ENCODE measurements at places on chromosomes 4 and X.

DNA sequence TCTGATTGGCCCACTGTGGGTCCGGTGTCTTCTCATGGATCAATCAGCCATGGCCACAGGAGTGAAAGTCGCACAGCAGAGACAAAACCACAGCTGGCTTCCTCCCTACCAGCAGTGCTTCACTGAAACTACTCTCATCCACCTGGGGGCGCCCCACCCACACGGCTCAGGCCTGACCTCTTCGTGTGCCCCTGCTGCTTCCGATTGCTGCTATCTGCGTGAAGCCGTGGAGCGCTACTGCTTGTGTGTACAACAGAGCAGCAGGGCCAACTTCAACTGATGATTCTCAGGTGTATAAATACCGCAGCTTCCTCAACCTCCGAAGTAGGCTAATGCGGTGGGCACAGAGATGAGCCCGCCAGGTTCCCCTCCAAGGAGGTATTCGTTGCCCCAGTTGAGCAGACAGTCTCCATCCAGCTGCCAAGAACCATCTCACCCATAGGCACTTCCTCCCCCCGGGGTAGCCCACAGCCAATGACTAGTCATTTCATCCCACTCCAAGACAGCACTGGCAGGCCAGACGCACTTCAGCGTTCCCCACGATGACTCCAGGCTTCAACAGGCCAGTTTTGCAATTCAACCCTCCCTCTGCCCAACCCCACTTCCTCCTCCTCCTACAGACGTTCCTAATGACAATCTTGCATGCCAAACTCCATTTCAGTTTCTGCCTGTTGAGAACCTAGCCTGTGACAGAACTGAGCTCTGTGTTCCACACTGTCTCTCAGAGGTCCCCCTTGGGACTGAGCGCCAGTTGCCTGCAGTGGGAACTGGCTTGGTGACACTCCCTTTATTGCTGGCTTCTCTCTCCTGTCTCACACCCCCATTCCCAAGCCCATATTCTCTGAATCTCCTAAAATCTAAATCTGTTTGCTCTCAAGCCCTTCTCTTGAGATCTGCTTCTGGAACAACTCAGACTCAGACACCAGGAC lies 41.3 kb upstream of the ATP6AP2 start:
- DNase-seq: peak; percentile 56

- DNase-seq: no peak
These were observed 68.0 kb downstream of the NFKB1 start for GRCh38 chr4:102569200-102569599.

GRCh38 chr4:145679991-145680455 lies at the start of gene C4orf51:
C4orf51 (plus strand) TSS chr4:145680146; CDS start chr4:145680204, 58 bp downstream.
- no peak for DNase-seq

- no peak for DNase-seq
These were observed 42.0 kb downstream of the FAM149A start for GRCh38 chr4:186146458-186146857.

GRCh38 chr4:100926039-100926717 lies 408.4 kb upstream of the EMCN start:
- DNase-seq: no peak

DNA sequence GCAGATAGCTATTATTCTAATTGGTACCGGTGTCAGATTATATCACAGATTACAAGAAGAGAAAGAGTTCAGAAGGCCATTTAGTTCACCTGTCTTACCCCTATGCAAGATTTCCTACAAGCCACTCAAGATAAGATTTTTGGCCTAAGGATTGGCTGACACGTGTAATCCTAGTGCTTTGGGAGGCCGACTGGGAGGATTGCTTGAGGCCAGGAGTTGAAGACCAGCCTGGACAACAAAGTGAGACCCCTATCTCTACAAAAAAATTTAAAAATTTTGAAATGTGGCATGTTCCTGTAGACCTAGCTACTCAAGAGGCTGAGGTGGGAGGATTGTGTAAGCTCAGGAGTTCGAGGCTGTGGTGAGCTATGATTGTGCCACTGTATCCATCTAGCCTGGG lies 77.1 kb upstream of the HPRT1 start:
- DNase-seq: no peak

GRCh38 chr4:896216-896615 lies 35.9 kb downstream of the GAK start:
- no peak for DNase-seq

DNA sequence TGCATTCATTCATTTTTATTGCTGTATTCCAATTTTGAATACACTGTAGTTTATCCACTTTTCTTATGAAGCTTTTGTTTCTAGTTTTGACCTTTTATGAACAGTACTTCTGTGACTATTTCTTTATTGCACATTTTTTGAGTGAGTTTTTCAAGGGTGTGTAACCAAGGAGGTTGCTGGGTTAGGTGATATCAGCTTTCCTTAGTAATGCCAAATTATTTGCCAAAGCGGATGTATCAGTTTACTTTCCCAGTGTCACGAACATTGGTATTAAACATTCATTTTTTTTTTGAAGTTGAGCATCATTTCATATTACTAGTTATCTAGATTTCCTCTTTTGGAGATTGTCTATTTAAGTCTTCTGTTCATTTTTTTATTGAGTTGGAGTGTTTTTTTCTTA lies 32.9 kb downstream of the STIM2 start:
- no peak for DNase-seq

- DNase-seq: no peak
These were observed 76.2 kb upstream of the CD99 start for GRCh38 chrX:2614911-2615310.

DNA sequence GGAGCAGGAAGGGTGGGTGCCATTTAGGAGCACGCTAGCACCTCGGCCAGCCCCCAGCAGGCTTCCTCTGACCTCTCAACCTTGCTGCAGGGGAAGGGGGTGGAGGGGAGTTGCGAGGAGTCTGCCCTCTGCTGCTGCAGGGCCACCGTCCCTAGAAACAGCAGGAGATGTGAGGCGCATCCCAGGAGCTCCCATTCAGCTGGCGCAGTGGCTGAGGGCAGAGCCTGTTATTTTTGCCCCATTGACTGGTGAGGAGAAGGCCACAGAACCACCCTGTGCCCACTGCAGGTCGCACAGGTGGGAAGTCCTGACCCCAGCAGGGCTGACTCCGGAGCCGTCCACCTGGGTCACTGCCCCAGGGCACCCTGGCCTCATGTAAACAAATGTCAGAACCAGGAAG lies 8.0 kb downstream of the PDE6B start:
- DNase-seq: no peak

DNA sequence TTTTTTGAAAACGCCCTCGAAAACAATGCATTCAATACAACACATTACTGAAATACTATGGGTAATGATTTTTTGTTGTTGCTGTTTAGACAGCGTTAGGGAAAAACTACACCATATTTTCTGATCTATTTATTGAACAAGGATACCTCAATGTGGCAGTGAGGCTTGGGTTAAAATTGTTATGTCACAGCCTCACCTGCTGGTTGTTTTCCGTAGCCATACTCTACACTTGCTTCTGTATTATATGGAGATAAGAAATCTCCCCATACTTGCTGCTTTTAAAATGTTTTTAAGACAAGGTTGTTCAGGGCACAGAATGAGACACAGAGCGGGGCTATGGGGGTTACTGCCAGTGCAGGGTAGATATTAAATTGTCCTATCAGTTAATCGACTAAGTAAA lies 221.6 kb upstream of the FTHL17 start:
- no peak for DNase-seq

GRCh38 chr4:47913330-47913729 lies 1.1 kb downstream of the NFXL1 start:
- no peak for DNase-seq

DNA sequence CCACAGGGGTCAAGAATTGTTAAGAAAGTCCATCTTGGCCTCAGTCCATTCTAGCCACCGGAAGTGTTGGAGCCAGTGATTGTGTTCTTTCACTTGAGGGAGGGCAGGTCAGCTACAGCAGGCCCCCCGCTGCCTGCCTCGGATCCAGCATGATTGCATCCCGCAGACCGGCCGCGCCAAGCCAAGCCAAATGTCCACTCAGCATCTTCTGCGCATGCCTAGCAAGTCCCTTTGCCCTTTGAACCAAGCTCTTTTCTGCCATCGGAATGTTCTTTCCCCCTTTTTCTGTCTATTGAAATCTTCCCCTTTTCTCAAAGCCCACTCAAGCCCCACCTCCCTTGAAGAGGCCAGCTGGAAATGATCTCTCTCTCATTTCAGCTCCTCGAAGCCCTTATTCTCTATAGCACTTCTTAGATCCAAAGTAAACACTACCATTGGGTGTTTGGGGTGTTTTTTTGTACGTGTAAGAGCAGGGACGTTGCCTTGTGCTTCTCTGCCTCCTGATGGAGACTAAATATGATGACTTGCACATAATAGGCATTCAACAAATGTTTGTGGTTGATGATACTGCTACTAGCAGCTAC lies 147.8 kb upstream of the BCOR start:
- DNase-seq: no peak

DNA sequence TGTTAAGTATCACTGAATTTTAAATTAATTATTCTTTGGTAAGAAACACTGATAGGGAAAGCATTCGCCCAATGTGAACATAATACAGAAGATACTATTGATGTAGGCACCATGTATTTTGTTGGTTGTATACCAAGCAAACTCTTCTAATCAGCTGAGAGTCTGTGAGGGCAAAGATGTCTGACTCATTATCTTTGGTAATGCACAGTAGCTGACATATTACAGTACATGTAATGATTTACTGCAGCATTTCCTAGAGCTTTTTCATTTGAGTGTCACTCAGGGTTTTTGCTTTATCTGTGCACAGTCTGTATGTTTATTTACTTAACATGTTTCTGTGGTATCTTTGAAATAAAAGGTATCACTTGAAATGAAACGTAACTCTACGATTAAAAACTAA lies 49.2 kb downstream of the CENPVL3 start:
- no peak for DNase-seq

- no peak for DNase-seq
These were observed 39.3 kb downstream of the MEPE start for GRCh38 chr4:87872028-87872427.

- no peak for DNase-seq
These were observed 413.4 kb downstream of the PACRGL start for GRCh38 chr4:21113496-21114223.

DNA sequence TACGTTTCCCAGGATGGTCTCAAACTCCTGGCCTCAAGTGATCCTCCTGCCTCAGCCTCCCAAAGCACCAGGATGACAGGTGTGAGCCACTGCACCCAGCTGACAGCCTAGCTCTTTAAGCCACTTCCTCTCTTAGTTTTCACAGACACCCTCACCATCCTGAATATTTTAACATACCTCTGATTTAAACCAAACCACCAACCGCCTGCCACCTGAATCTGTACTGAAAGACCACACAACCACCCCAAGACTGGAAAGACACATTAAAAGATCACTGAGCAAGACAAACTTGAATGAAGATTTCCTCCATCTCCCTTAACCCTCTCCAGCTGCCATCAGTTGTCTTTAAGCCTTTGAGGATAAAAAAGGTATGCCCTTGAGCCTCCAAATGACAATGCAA lies 110.6 kb downstream of the SH3KBP1 start:
- DNase-seq: no peak

DNA sequence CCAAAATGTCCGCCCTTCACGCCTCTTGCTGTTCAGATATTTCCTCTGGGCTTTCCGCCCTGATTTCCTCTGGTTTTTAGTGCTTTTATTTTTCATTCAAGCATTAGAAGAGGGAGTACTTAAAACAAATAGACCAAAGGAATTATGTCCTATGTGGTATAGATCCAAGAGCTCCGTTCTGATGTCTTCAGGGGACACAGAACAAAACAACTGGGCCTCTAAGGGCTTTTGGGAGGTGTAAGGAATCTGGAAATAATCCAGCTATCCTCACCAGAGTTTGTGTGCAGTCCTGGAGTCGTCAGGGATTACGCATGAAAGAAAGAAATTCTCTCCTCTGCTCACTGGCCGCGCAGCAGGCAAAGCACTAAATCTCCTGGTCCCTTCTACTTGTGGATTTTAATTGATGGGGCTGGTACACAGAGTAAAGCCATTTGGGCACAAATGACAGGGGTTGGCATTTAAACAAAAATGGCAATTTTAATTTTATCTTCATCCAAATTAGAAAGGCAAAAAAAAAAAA lies 999.2 kb downstream of the ADGRL3 start:
- no peak for DNase-seq

All from activated naive CD4-positive, alpha-beta T cell treated with anti-CD3 and anti-CD28 coated beads, Interleukin-2, amount 50 U/mL, for 16 hours (primary cell).